HEK293T (cell line): ENCODE measurements at places on chromosomes 13 and 19.

DNA sequence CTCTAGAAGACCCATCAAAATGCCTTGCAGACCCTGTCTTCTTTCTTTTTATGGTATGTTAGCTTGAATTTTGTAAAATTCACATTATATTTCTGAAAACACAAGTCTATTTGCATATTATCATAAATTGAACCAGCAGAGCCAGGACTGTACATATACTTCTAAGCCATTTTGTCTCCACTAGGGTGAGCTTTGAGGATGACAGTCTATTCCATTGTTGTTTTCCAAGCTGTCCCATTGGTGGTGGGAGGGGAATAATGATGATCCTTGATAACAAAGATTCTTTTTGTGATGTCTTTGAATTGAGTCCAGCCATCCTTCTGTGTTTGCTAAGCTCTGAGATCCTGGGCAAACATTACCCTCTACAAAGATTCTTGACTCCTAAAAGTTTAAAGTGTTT is 359.3 kb upstream of the PCDH20 start:
- no peak for DNase-seq

GRCh38 chr19:55641426-55642152 is 787 bp downstream of the ZNF580 start:
- no peak for DNase-seq

- no peak for DNase-seq
Measured at GRCh38 chr13:114047358-114047881, 73.5 kb upstream of the C13orf46 start.

DNA sequence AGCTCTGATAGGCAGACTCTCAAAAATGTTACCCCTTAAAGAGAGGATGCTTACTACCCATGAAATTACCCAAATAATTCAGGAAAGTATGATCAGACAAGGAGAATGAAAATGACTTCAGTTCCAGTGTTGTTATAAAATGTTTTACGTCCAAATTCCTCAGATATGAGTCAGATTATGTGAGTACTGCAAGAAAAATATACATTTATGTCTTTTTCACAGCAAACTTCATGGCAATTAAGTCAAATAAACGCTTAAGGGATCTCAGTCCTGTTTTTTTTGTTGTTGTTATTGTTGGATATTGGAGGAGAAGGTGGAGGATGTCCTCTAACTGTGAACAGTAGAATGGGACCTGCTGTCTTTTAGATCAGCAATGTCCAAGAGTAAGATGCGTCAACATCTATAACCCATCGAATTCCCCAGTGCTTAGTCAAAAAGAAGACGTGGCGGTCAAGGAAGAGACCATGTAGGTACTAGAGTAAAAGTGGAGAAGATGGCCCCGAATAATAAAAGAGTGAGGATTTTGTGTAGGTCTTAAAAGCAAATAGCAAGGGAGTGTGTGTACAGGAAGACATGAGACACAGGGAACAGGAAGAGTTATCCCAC is 215.4 kb upstream of the IRS2 start:
- no peak for DNase-seq

GRCh38 chr19:17184371-17184841 is 30.8 kb upstream of the USE1 start:
- no peak for DNase-seq

DNA sequence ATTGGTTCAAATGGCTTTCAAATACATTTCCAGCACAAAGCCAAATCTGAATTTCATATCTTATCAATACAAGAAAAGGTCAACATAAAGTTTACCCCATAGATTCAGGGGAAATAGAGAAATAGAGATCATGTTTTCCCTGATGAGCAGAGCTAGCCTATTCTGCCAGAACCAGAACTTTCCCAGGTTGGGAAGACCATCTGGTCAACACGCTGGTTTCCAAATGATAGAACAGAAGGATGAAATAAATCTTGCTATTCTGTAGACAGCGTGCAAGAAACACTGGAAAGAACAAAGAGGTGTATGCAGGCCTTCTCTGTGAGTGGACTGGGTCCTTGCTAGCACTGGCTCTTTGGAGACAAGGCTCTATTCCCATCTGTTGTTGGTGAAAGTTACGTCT is 350.6 kb downstream of the NDFIP2 start:
- DNase-seq = no peak

GRCh38 chr19:11279505-11280236 is 16.3 kb upstream of the TSPAN16 start:
- no peak for DNase-seq

GRCh38 chr13:34347784-34348573 is 530.0 kb downstream of the RFC3 start:
- DNase-seq = no peak

GRCh38 chr13:30151388-30151787 is 156.0 kb downstream of the KATNAL1 start:
- no peak for DNase-seq

DNA sequence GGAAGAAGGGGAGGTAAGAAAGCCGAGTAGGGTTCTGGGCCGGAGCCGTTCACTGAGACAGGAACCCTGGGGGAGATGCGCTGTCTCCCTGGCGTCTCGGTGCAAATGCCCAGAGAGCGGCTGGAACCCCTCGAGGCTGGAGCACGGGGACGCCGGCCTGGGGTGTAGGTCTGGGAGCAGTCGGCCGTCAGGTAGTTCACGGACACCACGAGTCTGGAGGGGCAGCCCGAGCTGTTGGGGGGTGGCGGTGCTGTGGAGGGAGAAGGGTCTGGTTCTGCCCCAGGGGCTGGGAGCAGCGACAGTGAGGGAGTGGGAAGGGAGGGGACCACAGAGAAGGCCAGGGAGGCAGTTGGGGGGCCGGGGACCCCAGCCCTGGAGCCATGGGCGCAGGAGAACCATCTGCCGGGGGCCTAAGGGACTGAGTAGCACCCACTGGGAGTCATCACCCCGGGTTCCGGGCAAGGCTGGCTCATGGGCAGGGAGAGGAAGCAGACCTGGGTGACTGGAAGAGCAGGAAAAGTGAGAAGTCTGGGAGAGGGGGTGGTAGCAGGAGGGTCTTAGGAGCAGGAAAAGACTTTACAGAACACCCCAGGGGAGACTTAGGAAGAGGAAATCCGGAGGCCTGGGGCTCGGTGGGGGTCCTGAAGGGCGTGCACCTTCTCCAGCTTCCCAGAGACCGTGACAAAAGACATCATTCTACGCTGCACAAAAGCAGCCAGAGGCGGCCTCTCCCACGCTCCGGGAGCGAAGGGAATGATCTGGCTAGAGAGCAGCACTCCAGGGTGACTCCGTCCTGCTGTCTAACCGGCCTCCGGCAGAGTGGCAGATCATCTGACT is 173.1 kb upstream of the SOX1 start:
- no peak for DNase-seq
